ENCODE measurements at places on chromosomes 3 and 15.

- no peak for DNase-seq
Measured at GRCh38 chr3:40350529-40350928, 36.5 kb upstream of the ENTPD3 start.

- no peak for DNase-seq
Measured at GRCh38 chr3:50563867-50564266, 3.7 kb downstream of the C3orf18 start.

GRCh38 chr3:36597422-36597821, 166.9 kb downstream of the DCLK3 start:
- peak; percentile 1 for DNase-seq

DNA sequence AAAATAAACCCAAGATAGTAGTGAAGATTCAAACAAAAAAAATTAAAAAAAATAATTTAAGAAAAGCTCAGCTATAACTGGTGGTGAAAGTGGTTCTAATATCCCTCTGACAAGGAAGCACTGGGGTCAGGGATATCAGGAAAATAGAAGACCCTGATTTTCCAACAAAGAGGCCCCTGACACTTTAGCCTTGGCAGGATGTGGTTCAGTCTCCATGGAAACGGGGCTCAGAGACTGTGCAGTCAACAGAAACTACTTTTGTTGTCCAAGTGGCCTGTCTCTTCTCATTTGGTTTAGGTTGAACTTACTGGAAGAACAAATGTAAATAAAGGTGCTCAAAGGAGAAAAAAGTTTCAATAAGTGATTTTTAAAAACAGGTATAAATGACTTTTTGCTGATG, 27.2 kb downstream of the INTS14 start:
- peak; percentile 5 for DNase-seq

- peak; percentile 1 for DNase-seq
Measured at GRCh38 chr15:44501768-44502366, 35.1 kb upstream of the EIF3J start.

DNA sequence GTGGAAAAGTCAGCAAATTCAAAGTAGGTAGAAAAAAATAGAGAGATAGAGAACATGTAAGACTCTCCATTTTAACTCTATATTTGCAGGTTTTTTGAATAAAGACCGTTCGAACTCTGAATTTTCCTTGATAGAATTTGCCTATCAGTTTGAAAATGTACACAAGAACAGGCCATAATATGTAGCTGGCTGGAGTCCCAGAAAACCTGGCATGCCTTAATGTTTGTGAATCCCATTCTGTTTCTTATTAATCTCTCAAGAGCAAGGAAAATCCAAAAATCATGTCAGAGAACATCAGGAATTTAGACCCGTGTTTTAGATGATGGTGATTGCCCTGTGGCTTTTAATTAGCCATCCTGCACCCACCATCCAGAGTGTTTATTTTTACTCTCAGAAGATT, 7.2 kb upstream of the CFAP161 start:
- no peak for DNase-seq

DNA sequence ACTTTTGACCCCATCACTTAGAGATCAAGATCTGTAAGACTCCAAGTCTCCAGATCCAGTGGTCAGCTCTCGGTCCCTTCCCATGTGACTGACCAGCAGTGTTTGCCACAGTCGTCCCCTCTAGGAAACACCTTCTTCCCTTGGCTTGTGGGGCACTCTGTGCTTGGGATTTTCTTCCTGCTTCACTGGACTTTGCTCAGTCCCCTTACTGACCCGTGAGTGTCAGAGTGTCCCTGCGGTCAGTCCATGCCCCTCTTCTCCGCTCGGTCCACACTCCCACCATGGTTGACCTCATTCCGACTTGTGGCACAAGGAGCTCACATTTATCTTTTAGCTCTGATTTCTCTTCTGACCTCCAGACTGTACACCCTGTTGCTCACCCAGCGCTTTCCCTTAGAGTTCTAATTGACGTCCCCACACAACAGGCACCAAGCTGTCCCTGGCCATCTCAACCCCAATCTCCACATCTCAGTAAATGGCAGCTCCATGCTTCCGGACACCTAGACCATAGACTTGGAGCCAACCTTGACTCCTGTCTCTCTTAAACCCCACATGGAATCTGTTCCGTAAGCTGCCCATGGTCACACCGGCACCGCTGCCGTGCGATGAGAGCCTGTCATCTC, 67.9 kb downstream of the APBA2 start:
- no peak for DNase-seq

- no peak for DNase-seq
Measured at GRCh38 chr15:77546050-77546501, 86.6 kb downstream of the LINGO1 start.

GRCh38 chr3:72396899-72397298, 451.3 kb downstream of the SHQ1 start:
- no peak for DNase-seq

DNA sequence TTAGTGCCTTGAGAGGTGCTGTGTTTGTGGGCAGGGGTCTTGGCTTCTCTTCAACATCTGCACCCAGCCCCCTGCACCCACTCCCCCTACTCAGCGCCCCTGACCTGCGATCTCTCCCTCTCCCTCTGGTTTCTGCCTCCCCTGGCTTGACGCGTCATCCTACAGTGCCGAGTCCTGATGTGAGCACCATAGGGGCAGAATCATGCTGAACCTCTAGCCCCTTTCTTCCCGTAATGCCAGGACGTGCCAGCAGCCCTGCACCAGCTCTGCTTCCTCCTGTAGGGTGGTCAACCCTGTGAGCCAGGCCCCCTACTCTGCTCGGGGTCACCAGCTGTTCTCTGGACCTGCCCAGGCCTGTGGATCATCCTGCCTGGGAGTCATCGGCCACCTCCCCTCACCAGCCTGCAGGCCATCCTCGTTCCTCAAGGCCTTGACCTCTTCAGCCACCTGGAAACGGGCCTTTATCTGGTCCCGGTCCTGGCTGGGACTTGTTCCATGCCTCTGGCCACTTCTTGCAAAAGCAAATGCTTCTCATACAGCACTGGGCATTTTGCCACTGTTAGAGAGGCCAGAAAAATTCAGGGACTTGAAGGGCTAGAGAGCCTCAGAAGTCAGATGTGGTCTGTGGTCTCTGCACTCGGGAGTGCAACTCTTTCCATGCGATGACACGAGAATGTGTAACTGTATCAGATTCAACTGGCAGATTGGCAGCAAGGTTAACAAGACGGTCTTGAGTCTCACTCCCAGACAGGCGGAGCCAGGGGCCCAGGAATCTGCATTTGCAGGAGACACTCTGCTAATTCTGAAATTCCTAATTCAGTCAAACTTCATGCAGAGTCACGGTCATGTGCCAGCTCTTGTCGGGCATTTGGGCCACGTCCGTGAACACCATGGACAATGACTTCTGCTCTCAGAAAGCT, 16.7 kb upstream of the KLF15 start:
- DNase-seq = no peak

Measured in neuronal stem cell (in vitro differentiated cells).